ENCODE measurements at places on chromosomes 1 and 21.
A peak's percentile ranks its signal among the peaks of the same experiment; 100 is the strongest.

GRCh38 chr1:100430325-100430756 is 78.0 kb downstream of the CDC14A start:
- H3K36me3 ChIP-seq = no peaks in the 10 kb centered on the region
- no peaks in the 10 kb centered on the region for H3K4me1 ChIP-seq
- no peak for DNase-seq
- no peak overlapping the region for H3K27ac ChIP-seq
- H3K4me3 ChIP-seq = no peak overlapping the region
- no peaks in the 10 kb centered on the region for H3K27me3 ChIP-seq

DNA sequence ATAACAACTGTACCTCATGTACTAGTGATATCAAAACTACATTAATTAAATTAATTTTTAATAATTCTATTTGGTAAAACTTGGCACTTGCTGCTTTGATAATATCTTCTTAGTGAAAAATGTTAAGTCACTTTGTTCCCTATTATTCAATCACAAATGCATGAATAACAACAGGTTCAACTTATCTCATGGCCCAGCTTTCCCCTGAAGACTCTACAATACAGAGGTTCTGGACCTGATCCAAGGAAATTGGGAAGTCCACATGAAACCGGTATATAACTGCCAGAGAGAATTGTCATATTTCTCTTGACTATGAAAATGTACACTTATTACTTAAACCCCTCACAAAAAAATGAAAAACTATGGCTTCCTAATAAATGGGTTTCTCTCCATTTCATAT is 33.9 kb upstream of the PTPRC start:
- no peaks in the 10 kb centered on the region for H3K36me3 ChIP-seq
- H3K4me3 ChIP-seq = no peak overlapping the region
- no peak for DNase-seq
- H3K4me1 ChIP-seq = no peaks in the 10 kb centered on the region
- H3K27ac ChIP-seq = no peak overlapping the region
- no peaks in the 10 kb centered on the region for H3K27me3 ChIP-seq

DNA sequence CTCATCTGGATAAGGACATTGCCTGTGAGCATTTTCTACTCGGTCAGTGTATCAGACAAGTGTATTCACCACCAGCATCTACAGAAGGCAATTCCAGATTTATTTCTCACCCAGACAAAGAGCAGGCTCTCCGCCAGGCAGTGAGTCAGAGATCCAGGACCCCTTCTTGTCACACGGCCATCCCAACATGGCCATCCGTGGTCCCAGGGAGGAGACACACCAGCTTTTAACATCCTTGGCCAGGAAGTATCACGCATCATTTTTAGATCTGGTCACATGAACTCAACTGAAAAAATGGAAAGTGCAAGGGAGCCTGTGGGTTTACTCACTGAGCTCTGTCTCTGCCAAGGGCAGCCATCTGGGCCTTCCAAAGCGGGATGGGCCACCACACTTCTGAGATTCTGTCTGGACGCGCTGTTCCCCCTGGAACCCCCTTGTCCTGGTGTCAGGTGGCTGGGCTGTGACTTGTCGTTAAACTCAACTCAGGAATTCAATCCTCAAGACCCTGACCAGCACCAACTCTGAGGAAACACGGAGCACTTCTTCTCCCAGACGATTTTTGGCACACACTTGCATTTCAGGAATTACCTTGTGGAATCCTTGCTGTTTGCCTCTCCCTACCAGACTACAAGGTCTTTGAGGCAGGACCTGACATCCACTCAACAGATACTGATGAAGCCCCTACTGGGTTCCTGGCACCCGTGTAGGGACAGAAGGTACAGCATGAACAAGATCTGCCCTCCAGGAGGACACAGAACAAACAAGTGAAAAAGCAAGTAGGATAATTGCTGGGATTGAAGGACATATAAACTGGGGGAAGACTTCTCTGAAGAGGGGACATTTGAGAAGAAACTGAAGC is 21.6 kb upstream of the CCSAP start:
- H3K36me3 ChIP-seq = no peaks in the 10 kb centered on the region
- H3K4me3 ChIP-seq = no peak overlapping the region
- no peaks in the 10 kb centered on the region for H3K4me1 ChIP-seq
- no peaks in the 10 kb centered on the region for H3K27me3 ChIP-seq
- DNase-seq = no peak

DNA sequence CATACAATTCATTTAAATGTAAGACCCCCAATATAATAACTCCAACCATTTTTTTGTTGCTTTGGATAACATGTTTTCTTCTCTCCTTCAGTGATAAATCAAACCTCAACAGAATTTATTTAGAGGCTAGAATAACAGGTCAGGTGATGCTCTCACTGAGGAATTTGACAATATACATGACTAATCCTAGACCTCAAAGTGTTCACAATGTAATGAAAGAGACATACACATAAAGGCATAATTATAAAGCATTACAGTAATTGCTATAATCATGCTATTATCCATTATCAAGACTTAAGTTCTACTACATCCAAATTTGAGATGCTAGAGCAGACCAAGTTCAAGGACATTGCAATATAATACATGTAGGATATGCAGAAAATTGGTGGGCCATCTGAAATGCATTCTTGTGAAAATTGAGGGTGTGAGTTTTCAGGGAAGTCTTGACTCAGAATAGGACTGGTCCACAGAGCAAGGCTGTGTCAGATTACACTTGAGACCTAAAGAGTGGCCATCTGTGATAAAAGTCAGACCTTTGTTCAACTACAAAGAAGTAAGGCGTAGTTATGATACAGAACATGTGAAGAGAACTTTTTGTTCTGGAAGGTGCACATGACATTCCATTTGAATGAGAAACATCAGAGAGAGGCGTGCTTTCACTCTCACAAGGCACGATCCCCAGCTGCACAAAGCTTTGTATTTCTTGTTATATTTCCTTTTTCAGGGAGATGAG is 45.5 kb downstream of the UTP25 start:
- no peak overlapping the region for H3K27ac ChIP-seq
- no peak for DNase-seq
- peaks cover 13% of the 10 kb centered on the region for H3K4me1 ChIP-seq
- H3K27me3 ChIP-seq = peaks cover 6% of the 10 kb centered on the region
- no peaks in the 10 kb centered on the region for H3K36me3 ChIP-seq

DNA sequence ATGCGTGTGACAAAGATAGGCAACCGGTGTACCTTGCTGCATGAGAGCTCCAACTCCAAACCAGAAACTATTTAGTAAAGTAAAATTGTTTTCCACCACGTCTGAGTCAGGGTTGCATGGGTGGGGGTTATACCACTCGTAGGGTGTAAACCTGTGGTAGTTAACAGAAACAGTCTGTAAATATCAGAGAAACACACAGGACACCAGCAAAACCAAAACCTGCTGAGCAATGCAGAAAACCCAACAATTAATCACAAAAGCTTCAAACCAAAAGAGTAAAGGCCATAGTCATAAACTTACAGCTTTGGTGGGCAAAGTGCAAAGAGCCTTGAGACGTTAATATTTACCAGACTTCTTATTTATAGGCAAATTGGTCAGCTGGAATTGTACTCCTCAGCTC is 282.7 kb downstream of the BACH1 start:
- no peaks in the 10 kb centered on the region for H3K4me1 ChIP-seq
- H3K27me3 ChIP-seq = no peaks in the 10 kb centered on the region
- H3K27ac ChIP-seq = no peak overlapping the region
- no peak overlapping the region for H3K4me3 ChIP-seq

GRCh38 chr1:219812086-219812485 is 116.3 kb downstream of the SLC30A10 start:
- no peaks in the 10 kb centered on the region for H3K36me3 ChIP-seq
- H3K4me3 ChIP-seq = no peak overlapping the region
- DNase-seq = no peak
- H3K27me3 ChIP-seq = no peaks in the 10 kb centered on the region
- no peak overlapping the region for H3K27ac ChIP-seq

DNA sequence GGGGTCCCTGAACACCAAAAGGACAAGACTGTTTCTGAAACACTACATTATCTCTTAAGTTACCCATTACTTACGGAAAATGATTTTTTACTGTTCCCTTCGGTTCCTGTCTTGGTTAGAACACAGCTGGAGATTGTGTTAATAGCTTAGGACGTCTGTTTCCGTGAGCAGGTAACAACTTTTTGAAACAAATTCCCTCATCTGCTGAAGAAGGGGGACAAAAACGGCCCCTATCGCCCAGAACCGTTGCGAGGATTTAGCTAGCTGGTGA is 67.8 kb downstream of the SLC35A3 start:
- peak overlapping the region; percentile 87 for H3K4me3 ChIP-seq
- no peaks in the 10 kb centered on the region for H3K36me3 ChIP-seq
- DNase-seq = no peak
- H3K4me1 ChIP-seq = peaks cover 5% of the 10 kb centered on the region
- H3K27me3 ChIP-seq = no peaks in the 10 kb centered on the region

DNA sequence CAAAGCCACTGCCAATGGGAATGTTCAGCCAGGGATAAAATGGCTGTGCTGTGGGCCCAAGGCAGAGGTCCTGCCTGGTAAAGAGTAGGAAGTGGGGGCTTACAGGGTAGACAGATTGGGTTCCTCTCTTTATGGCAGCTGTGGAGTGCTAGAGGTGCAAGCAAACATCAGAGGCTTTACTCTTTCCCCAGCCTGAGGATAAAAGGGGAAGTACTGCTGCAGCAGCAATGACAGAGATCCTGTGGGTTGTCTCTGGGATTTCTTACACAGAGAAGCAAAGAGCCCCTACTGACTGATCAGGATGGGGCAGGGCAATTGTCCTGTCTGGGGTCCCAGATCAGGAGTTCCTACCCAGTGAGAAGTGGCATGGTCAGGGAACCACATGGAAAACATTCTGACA is 54.2 kb downstream of the DRAM2 start:
- DNase-seq = no peak
- H3K4me3 ChIP-seq = no peak overlapping the region
- H3K36me3 ChIP-seq = no peaks in the 10 kb centered on the region

- no peak overlapping the region for H3K27ac ChIP-seq
- peaks cover 8% of the 10 kb centered on the region for H3K36me3 ChIP-seq
- no peak overlapping the region for H3K4me3 ChIP-seq
- no peak for DNase-seq
- no peaks in the 10 kb centered on the region for H3K4me1 ChIP-seq
- H3K27me3 ChIP-seq = no peaks in the 10 kb centered on the region
Observed at GRCh38 chr21:42002421-42002958, 7.7 kb downstream of the ZBTB21 start.

DNA sequence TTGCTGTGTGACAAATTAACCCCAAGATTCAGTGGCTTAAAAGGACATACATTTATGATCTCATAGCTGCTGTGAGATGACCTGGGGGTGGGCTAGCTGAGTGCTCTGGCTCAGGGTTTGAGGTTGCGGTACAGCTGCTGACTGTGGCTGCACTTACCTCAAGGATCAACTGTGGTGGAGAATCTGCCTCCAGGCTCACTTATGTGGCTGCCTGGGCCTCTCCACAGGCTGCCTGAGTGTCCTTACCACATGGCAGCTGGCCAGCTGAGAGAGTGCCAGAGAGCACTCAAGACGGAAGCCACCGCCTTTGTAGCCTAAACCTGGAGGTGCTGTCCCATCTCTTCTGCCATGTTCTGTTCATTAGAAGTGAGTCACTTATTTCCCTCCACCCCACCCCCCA is 5.7 kb downstream of the LRRC71 start:
- H3K4me3 ChIP-seq = no peak overlapping the region
- H3K27ac ChIP-seq = no peak overlapping the region
- DNase-seq = no peak
- H3K27me3 ChIP-seq = peaks cover 81% of the 10 kb centered on the region
- H3K36me3 ChIP-seq = peaks cover 2% of the 10 kb centered on the region
- H3K4me1 ChIP-seq = peaks cover 33% of the 10 kb centered on the region

DNA sequence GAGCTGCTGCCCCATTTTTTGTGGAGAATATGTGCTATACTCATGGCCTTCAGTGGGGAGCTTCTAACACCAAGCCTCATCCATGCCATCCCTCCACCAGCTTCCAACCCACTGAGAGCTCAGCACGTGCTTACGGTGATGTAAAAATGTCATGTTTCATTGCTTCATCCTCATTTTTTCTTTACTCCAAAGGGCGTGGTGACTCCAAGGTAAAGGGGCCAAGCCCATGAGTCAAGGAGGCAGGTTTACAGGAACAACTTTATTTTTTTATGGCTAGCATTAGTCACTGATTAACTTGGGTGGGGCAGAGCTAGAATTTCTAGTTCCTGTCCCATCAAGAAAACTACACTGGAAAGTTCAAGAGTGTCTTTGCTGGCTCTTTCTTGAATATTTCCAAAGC is at the start of gene C1orf226:
Gene C1orf226 (plus strand): TSS at position 346 of the 400 bp plus-strand sequence. CDS start 174 bp downstream, outside the sequence.
- peaks cover 3% of the 10 kb centered on the region for H3K4me1 ChIP-seq
- H3K27ac ChIP-seq = no peak within 1 kb of the TSS
- peaks cover 29% of the 10 kb centered on the region for H3K36me3 ChIP-seq
- no peaks in the 10 kb centered on the region for H3K27me3 ChIP-seq
- DNase-seq = no peak

GRCh38 chr1:222283147-222283768 is 264.6 kb downstream of the HHIPL2 start:
- no peak for DNase-seq
- no peaks in the 10 kb centered on the region for H3K36me3 ChIP-seq
- H3K27me3 ChIP-seq = no peaks in the 10 kb centered on the region
- no peaks in the 10 kb centered on the region for H3K4me1 ChIP-seq
- H3K27ac ChIP-seq = no peak overlapping the region

DNA sequence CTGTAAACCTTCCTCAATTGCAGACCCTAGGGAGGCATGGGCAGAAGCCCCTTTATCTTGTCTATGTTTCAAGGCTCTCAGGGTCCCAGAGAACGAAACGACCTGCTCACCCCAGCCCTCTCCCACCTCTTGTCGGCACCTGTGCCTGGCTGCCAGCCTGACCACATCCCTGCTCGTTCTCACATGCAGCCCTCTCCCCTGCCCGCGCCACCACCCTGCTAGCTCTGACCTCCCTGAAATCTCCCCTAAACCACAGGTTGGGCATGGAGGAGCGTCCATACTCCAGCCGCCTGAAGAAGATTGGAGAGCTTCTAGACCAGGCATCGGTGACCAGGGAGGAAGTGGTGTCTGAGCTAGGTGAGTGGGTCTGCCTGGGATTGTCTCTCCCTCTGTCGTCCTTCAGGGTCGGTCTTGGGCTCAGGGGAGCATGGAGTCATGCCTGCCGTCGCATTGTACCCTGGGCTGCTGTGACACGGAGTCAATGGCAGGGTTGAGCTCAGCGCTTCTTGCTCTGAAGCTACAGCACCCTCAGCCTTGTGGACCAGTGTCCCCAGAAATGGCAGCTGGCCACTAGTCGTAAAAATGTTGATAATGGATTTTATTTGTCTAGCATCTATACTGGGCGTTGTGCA is 3.6 kb downstream of the ADPRS start:
- no peaks in the 10 kb centered on the region for H3K27me3 ChIP-seq
- H3K4me1 ChIP-seq = peaks cover 78% of the 10 kb centered on the region
- no peak overlapping the region for H3K4me3 ChIP-seq
- no peak for DNase-seq
- H3K27ac ChIP-seq = no peak overlapping the region
